Non-pigmented ciliary epithelial cell (primary cell): ENCODE measurements at places on chromosomes 7 and 10.

DNA sequence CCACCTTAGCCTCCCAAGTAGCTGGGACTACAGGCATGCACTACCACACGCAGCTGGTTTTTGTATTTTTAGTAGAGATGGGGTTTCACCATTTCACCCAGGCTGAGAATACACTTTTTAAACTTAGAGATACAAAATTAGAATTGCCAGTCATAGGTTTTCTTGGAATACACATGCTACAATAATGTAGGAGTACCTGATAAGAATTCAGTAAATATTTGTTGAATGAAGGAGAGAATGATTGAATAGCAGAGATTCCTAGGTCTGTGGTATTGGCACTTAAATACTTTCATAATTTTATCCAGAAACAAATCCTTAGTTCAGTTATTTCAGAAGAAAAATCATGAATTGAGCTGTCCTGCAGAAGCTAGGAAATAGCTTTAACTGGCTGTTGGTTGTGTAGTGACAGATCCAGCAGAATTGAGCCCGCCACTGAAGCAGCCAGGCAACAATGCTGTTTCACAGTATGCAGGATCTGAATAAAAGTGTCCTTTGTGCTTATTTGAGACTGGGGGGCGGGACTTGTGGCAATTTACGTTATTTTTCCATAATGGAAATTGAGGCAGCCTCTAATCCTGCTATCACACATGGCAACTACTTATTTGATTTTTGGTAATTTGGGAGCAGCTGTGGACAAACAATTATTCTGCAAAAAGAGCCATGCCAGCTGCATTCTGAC is 31.5 kb downstream of the NRF1 start:
- DNase-seq: no peak

DNA sequence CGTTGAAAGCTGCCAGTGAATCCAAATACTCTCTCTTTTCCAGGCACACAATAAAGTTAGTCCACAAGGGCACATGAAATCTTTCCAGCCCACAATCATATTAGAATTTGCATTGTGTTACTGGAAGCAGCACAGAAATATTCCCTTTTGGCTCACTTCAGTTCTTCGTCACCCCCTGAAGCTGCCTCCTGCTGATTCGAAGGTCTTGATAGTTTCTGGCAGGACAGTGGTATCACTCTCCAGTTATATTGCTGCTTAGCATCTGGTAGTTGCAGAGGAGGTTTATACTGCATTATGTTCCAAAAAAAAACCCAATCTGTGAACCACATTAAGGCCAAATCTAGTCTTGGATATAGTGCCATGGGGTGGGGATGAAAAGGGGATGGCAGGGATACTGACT is 253.2 kb downstream of the BICC1 start:
- no peak for DNase-seq

DNA sequence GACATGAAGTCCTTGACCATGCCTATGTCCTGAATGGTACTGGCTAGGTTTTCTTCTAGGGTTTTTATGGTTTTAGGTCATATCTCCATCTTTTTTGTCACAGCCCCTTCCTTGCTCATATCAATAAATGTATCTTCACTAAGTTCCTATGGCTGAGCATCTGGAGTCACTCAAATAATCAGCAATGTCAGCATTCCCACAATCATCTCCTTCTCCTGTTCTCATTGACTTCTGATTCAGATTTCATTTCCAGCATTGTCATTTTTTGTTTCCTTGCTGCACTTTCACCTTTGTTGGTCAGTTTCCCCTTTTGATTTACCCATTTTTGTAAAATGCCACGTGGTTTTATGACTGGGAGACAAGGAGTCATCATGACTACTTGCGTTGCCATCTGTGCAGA is 181.2 kb downstream of the BICC1 start:
- no peak for DNase-seq

DNA sequence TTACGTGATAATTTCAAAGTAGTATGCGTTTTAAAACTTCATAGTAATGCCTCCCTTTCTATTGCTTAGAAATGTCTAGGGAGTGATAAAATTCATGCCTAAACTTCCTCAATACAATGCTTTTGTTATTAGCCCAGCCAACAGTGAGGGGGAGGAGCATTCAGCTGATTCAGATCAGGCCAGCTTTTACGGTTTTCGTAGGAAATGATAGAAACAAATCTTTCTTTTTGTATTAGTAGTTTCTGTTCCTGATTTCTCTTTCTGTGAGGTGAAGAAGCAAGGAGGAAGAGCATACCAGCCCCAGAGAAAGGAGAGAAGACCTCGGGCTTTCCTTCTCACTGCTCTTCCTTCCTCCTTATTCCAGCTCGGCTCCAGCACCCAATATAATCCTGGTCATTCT is 35.2 kb upstream of the ITPRID1 start:
- DNase-seq: no peak

DNA sequence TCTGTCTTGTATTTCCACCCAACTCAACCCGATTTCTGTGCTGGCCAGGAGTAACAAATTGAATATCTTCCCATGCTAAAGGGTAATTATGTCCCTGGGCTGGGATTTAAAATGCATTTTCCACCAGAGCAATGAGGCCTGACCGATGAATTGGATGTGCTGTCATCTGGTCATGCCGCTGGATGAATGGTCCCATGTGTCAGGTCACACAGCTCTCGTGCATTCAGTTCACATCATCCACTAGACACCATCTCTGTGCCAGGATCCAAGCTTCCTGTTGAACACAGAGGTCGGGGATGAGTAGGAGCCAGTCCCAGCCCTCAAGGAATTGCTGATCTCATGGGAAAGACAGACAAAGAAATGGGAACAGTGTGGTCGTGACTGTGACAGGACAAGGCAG is 200.8 kb downstream of the ADRA2A start:
- no peak for DNase-seq

DNA sequence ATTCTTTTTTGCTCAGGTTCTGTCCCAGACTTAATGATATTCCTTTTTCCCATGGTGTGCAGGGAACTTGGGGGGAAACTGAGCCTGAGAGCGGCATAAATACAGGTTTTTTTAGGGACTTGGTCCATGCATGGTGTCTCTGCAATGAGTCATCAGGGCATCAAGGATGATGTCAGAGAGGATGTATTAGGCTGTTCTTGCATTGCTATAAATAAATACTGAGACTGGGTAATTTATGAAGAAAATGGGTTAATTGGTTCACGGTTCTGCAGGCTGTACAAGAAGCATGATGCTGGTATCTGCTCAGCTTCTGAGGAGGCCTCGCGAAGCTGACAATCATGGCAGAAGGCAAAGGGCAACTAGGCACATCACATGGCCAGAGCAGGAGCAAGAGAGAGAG is 185.4 kb downstream of the RAB11FIP2 start:
- DNase-seq: no peak

GRCh38 chr7:46927131-46927810 is 654.6 kb downstream of the TNS3 start:
- DNase-seq: no peak

DNA sequence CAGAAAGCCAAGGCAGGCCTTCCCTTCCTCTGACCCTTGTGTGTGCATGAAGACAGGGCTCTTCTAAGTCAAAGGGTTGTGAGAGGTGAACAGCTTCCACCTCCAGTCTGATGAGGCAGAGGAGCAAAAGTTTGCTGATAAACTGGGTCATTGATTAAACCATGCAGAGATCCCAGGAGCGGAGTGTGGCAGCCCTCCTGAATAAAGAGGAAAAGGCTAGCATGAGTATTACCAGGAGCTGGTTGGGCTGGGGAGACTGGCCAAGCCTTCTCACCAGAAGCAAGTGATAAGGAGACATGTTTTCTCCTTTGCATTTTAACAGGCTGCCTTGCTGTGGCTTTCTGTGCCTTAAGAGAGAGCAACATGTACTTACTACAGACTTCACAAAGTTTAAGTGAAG is 10.2 kb downstream of the LMOD2 start:
- no peak for DNase-seq

DNA sequence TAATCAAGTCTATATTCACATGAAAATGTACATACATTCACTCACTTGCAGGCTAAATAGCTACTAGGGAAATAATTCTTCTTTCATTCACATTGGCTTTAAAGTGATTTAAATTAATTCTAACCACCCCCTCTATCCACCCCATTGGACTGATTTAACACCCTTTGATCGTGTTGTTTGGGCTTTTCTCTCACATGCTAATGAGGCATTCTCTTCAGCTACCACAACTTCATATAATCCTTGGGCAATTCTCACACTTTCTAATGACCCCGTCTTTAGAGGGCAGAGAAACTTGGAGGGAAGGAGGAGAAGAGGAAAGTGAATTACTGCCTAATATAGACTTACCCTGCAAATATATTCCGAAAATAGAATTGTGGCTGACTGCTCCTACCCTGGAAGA is 24.6 kb downstream of the GRM3 start:
- no peak for DNase-seq

DNA sequence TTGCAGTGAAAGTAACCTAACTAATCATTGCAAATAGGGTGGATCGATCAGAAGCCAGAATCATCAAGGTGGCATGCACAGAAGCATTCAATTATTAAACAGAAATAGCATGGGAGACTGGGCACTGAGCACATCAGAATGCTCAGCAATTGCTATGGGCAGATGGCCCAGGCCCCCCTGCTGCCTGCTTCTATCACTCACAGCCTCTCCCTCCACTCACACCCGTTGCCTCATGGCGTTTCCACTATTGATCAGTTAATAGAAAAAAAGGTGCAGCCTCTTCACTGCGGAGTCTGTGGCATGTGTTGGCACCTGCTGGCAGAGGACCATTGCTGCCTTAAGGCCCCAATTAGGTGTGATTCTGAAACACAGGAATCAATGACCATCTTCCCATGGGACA is 11.2 kb upstream of the HTR5A start:
- DNase-seq: no peak

DNA sequence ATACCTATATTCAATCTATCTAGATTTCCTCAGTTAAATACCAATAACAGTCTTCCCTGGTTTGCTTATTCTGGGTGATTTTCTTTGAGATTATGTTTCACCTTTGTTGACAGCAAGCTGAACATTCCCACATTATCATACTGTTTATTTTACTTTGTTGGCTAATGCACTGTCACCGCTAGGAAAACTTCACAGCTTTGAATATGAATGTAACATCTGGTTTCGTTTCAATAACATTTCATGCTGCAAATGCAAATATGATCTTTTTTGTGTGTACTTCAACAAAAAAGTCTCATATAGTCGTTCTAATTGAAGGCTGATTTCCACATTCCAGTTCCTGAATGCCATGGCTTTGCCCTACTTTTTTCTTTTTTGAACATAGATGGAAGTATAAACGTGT is 946.3 kb upstream of the GHITM start:
- no peak for DNase-seq

GRCh38 chr10:76868098-76868977 is 769.3 kb downstream of the KCNMA1 start:
- no peak for DNase-seq

- DNase-seq: no peak
These were observed 1.6 kb downstream of the DPYSL4 start for GRCh38 chr10:132188331-132188730.

- DNase-seq: no peak
These were observed 468.1 kb downstream of the IPMK start for GRCh38 chr10:57799625-57800024.

DNA sequence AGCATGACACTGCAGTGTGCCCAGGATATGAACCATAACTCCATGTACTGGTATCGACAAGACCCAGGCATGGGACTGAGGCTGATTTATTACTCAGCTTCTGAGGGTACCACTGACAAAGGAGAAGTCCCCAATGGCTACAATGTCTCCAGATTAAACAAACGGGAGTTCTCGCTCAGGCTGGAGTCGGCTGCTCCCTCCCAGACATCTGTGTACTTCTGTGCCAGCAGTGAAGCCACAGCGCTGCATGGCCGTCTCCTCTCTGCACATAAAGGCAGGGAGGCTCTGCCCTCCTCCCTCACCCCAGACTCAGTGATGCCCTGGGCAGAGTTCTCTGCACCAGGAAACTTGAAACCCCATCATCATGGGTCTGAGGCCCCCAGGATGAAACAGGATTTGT is 70.7 kb upstream of the PRSS58 start:
- DNase-seq: no peak

DNA sequence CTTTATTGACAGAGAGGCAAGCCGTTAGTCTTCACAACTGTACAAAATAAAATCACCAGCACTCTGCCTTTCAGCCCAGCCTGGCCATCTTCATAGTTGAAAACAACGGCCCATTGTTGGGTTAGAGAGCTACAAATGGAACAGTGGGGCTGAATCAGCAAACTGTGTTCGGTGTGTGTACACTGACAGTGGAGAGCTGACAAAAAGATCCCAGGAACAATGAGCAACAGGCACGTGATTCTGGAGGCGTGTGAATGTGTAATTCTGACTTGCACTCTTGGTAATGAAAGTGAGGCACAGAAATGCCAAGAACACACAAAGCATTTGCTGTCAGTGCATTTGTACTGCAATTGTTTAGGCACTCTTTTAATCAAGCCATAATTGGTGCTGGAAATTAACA is 303.7 kb downstream of the WDR11 start:
- DNase-seq: no peak

DNA sequence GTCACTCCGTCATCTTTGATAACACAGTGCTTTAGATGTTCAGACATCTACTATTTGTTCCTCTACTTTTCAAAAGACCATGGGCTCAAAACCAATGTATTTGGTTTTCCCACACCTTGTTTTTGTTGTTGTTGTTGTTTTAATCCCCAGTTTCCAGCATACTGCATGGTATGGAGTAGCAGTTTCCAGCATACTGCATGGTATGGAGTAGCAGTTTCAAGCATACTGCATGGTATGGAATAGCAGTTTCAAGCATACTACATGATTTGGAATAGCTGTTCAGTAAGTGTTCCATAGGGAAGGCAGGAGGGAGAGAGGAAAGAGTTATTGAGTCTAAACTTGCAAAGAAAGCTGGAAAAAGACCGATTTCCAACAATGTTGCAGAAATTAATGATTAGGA is 314.3 kb upstream of the PRKCQ start:
- DNase-seq: no peak

DNA sequence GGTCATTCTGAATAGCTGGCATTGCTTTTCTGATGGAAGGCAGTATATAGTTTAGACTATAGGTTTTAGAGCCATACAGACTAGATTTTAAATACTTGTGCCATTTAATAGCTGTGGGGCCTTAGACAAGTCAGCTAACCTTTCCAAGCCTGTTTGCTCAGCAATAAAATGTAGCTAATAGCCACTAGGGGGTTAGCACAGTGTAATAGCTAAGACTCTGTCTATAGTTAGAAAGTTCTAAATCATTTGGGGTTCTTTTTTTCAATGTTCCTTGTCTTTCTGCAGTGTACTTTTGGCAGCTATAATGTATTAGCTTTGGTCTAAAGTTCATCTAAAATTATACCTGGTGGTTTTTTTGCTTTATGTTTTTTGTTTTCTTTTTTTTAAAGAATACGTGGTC is 7.5 kb upstream of the KIFBP start:
- DNase-seq: no peak

DNA sequence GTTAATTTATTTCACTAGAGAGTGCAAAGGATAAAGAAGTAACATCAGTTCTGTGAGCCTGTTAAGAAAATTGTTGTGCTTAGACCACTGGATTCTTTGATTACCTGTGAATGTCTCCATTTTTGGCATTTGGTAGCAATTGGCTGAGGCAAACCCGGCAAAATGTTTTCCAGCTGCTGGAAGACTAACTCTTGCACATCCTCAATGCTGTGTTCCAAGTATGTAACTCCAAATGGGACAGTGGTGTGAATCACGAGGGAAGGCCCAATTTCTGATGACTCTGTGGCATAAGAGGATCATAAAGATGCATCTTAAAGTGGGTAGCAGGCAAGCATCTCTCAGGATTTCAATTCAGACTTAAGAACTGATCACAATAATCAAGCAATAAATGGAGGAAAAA is 268.8 kb downstream of the RNLS start:
- DNase-seq: no peak

- no peak for DNase-seq
These were observed 411.6 kb upstream of the DPP6 start for GRCh38 chr7:153640586-153640985.
